ENCODE measurements at places on chromosomes 4 and X.

DNA sequence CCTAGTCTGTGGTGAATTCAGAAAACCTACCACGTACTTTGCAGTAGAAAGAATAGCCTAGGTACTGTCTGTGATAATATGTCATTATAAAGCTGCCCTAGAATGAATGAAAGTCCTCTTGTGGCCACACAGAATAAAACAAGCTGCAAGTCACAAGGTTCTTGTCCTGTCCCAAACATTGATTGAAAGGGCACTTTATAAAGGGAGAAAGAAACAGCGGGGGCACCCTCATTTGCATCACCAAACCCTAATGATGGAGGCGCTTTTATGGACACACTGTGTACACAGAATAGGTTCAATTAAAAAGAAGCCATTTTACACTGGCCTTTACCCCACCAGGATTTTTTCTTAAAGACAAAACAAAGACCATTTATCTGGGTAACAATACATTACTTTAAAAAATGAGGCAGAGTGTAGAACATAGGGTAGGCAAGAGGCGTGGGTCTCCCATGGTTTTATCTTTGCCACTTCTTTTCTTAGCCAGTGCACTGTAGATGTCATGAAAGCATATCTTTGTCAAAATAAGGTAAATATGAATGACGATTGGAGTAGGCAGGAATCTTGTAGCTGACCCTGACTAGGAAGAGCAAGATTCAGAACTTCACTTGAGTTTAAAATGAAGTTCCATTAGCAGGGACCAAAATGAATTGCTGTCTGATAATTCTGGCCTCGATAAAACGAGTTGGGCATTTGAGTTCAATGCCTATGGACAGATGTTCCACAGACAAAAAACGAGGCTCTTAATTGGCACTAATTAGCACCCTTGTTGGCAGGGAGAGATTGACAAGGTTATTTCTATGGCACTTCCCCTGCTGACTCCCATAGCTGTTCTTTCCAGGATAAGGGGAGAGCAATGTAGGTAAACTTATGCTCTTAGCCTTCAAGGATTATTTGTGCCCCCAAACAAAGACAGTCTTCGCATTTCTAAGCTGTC lies 365.1 kb downstream of the AFF2 start:
- DNase-seq = no peak

DNA sequence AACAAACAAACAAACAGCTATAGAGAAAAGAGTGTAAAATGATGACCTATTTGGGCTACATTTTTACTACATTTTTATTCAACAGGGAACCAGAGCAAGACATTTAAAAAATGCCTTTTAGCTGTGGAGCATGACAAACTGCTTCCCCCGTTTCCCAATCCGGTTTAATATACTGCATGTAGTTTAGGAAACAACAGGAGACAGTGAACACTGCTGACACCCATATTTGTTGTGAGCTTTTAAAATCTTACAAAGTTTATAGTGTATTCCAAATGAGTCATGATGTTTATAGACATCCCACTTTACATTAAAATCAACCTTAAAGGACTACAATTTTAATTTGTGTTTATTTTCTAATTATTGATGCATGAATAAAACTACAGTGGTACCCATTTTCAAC lies 1238.3 kb downstream of the TECRL start:
- DNase-seq = no peak

- no peak for DNase-seq
Observed at GRCh38 chrX:1658071-1658491, 43.2 kb downstream of the ASMT start.

DNA sequence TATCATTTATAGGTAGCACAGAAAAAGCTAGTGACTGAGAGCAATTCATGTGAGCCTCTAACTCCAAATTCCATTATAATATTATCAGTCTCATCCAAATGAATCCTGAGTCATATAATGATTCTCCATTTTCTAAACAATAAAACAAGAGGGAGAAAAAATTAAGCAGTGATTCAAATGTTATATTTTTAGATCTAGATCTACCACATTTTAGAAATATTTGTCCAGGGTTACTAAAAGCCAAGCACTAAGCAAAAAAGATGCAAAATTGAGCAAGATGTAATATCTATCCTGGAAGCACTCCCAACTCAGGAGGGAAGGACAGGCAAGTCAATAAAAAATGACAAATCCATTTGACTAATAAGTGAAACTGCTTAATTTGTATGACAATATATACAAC lies 172.8 kb downstream of the FBXW7 start:
- no peak for DNase-seq

DNA sequence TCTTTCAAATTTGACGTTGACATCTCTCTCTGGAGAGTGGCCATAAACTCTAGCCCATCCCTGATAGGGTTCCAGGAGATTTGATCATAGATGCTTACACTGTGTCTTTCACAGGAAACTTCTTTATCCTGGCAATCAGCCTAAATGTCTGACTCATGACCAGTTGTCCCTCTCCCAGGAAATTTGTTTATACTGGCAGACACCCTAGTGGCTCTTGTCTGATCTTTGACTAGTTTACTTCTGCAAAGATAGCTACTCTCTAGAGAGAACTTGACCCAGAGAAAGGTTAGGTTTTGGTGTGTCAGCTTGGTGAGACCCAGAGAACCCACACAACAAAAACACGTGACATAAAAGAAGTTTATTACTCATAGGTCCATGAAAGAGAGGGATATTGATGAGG lies 509.8 kb downstream of the CENPC start:
- DNase-seq = peak; percentile 28
